Stimulated activated CD8-positive, alpha-beta memory T cell treated with anti-CD3 and anti-CD28 coated beads, Interleukin-12 subunit alpha, Interleukin-12 subunit beta, amount 100 ng/mL, for 1 hour (primary cell): ENCODE measurements at places on chromosomes 1 and 21.

DNA sequence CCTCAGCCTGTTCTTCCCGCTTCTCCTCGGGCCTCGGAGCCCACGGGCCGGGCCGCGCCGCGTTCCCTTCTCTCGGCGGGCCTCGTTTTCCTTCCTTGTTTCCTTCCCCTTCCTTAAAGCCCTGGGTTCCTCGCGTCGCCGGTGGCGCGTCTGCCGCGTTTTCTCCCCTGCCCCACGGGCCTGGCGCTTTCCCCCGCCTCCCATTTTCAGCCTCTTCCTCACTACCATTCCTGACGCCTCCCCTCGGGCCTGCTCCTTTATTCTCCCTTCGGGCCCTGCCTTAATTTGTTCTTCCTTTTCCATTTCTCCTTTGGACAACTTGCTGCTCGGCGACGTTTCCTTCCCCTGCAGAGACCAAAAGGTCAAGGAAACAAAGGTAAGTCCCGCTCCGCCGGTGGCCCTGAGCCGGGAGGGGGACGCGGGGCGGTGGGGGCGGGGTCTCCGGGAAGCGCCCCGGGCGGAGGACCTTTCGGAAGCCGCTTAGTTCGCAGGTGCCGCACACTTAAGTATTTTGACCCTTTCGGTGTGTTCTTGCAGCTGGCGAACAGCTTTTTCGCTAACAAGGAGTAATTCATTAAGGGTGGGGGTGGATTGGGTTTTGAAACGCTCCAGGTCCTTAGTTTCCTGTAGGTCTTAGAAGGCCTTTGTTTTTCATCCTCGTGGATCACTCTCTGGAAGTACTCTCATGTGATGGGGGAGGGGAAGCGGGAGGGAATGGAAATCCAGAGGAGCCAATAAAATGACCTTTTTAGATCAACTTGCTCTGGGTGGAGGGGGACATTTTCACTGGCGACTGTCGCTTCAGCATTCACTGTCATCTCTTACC is 780 bp downstream of the YTHDF2 start:
- DNase-seq, result peak; percentile 8

DNA sequence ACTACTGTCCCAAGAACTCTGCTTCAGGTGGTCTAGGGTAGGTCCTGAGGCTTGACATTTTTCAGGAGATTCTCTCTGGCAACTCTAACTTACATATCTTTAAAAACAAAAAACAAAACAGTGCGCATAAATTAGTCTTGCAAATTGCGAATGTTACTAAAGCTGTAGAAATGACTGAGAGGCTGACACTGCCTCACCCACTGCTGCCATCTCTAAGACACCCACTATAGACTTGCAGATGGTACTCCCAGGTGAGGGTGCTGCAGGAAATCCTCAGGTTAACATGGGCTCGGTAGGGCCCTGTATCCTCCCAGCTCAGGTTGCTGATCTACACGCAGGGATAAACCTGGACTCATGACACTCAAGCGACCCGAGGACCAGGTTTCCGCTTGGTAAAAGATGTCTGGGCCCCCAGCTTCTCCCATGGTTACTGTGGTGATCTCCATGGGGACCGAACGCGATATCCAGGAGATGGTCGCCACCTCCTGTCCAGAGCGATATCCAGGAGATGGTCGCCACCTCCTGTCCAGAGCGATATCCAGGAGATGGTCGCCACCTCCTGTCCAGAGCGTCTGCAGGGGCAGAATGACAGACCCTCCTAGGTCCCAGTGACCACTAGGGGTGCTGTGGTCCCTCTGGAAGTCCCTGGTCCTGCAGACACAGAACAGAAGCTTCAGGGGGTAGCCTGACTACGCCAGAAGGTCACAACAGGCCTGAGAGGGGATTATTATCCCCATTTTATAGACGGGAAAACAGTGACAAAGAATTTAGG is 16.2 kb upstream of the LY9 start:
- no peak for DNase-seq

- no peak for DNase-seq
Observed at GRCh38 chr1:3914911-3915310, 14.8 kb upstream of the C1orf174 start.

DNA sequence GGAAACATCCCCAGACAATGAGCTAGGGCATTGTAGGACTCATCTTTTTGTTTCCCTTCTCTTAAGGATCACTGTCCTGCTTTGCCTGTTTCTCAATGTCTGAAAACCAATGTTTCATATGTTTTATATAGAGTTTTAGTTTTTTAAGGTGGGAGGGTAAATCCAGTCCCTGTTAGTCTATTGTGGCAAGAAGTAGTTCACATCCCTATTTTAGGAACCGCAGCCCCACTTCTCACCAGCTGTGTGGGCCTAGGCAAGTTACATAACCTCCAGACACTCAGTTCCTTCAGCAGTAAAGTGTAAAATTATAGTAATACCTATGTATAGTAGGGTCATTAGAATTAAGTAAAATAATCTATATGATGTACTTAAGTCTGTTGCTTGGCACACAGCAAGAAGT is 105.8 kb upstream of the WLS start:
- no peak for DNase-seq

DNA sequence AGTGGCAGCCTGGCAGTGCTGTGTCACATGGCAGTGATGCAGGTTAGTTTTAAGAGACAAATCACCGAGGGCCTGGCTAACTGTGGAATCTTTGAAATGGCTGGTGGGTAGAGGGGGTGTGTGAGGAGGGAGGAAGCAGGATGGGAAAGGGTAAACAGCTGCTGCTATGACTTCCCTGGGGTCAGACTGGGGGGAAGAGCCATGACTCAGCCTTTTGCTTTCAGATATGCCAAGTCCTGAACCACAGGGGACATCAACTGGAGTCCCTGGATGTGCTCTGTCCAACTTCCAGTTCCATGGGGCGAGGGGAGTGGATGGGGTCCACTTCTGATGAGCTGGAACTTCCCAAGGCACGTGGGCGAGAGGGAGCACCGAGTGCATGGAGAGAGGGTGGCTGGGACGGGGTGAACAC is 121.1 kb upstream of the ADAR start:
- no peak for DNase-seq

GRCh38 chr1:21045351-21045750 is 131.3 kb downstream of the EIF4G3 start:
- no peak for DNase-seq

- no peak for DNase-seq
Observed at GRCh38 chr1:160096274-160097116, 1.9 kb downstream of the IGSF8 start.

DNA sequence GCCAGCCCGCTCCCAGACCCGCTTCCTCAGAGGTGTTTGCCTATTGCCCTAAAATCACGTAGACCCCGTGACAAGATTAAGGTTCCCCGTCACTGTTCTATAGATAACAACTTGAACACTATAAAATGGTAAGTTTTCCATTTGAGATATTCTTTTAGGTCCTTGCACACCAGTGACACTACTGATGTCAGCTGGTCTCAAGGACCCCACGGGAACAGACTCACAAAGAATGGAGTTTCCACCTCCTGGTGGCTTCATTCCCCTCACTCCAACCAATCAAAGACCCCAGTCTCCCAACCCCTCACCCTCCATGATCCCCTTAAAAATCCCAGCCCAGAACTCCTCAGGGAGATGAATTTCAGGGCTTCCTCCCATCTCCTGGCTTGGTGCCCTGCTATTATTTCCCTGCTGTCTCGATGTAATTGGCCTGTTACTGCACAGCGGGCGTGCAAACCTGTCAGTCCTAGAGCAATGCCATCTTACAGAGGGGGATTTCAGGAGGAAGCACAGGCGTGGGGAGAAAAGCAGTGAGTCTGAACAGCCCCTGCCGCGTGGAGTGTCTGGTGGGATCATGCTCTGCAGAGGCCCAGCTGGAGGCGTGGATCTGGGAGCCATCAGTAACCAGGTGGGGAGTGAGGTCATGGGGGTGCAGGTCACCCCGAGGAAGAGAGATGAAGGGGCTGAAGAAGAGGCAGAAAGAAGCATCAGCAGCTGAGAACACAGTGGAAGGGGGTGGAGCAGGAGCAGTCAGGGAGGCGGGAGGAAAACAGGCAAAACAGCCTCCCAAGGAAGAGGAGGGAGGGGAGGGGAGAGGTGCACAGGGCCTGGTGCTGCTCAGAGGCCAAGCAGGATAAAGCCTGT is 35.1 kb upstream of the LBR start:
- DNase-seq, result no peak

DNA sequence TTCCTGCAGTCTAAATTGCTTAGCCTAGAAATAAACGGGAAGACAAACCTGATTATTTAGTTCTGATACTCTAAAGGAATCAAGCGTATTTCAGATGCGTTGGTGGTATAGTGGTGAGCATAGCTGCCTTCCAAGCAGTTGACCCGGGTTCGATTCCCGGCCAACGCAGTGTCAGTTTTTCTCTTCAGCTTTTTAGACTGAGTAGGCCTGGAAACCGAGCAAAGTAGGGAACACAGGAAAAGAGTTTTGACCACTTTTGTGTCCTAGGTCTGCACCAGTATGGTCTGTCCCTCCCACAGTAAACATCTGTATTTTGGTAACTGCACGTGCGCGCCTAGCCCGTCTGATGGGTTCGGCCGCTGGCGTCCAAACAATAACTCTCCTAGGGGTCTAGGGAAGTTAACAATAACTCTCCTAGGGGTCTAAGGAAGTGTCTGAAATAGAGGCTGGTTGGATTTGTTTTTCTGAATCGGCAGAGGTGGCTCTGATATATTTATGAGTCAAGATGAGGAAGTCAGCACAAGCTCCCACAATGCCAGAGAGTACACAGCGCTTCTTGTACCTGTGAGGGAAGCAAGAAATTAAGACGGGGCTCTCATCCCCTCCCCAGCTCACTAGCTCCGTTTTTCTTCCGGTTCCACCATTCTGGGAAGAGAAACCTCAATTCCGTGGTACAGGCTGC is 15.6 kb upstream of the HJV start:
- DNase-seq, result peak; percentile 56

DNA sequence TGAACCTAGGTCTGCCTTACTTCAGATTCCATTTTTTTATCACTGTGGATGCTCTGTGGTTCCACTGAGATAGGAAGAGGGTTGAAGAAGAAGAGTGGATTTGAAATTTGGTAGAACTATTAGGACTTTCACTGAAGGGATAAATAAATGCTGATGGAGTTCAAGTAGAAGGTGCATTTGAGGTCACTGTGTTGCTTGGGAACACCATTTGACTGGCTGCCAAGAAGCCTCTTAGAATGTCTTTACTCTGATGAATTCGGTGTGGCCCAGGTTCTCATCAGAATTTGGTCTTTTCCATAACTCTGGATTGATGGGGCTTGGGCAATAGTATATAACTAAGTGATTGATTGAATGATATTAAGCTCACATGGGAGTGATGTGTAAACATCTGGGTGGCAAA is 11.9 kb downstream of the XPR1 start:
- DNase-seq, result no peak

DNA sequence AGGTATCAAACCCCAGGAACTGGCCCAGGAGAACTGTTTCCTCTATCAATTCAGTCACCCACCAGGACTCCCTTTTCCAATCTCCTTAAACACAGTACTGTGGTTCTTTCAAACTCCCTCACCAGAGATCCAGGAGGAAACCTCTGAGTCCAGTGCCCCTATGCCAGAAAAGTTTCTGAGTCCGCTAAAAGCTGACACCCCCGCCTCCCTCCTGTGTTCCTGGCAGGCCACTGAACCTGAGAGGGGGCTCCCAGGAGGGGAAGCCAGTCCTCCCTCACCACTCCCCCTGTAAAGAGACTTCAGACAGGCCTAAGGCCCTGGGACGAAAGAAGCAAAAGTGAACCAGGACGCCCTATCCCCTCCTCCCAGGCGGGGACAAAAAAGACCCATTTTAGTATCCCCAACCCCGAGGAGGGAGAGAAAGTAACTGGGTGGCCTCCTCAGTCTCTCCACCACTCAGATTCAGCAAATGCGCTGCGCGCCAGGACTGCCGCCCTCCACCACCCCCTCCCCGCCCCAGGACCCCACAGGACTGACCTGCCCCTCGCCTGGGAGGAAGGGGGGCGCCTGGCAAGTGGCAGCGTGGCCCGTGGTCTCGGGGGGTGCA is 624 bp downstream of the SLC41A1 start:
- DNase-seq, result peak; percentile 3

- no peak for DNase-seq
Observed at GRCh38 chr1:240018617-240019016, 73.1 kb upstream of the FMN2 start.

DNA sequence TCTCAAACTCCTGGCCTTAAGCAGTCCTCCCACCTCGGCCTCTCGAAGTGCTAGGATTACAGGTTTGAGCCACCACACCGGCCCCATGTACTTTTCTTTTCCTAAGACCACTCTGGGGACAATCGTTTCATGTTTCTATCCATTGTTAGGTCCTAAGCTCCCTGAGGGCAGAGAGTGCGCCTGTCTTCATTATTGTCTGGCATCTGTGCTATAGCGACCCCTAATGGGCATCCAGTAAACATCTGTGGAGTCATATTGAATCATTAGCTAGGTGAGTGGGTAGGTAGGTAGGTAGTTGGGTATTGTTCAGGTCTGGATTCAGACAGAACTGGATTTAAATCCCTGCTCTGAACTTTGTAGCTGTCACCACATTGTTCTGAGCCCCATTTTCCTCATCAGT is 66.1 kb downstream of the TMEM53 start:
- DNase-seq, result no peak

GRCh38 chr1:56188221-56188620 is 391.1 kb downstream of the PLPP3 start:
- no peak for DNase-seq

GRCh38 chr1:29602203-29602602 is 365.9 kb downstream of the PTPRU start:
- DNase-seq, result no peak

- DNase-seq, result no peak
Observed at GRCh38 chr1:22815421-22816066, 104.9 kb downstream of the EPHB2 start.

DNA sequence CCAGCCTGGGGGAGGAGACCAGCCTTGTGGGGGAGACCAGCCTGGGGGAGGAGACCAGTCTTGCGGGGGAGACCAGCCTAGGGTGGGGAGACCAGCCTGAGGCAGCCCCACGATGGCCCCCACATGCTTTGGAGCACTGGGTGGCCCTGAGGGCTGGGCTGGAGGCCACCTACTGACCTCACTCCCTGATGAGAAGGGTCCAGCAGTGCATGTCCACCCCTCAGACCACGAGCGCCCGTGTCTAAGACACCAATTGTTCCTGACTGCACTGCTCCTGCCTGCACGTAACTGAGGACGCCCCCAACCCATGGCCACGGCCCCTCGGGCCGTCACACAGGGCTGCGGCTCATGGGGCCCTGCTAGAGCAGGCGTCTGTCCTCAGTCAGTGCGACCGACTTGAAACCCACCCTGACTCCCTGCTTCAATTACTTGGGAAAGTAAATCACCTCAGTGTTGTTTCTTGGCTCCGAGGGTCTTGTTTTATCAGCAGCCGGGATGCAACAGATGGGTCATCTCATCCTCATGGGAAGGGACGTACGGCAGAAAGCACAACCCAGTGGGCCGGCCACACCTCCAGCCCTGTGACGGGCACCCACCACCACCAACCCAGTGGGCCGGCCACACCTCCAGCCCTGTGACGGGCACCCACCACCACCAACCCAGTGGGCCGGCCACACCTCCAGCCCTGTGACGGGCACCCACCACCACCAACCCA is at the start of gene SPATC1L:
Gene SPATC1L, minus strand, starts transcription at position 550 of the 715 bp plus-strand sequence. CDS start 1,643 bp downstream, outside the sequence.
- DNase-seq, result peak; percentile 25

DNA sequence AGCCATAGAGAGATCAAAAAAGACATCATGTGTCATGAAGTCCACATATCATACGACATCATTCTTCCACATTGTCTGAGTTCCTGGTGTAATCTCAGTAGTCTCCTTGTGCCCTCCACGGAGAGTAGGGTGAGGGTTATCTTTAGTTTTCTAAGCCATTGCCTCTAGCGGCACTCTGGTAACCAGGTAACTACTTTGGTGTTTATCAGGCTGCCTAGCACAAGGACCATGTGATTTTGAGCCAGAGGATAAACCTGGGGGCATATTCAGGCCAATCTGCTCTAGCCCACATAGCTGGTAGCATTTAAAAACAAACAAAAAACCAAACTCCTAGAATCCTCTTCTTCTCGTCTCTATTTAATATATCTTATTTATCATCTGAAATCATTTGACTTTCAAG is 147.4 kb downstream of the GDAP2 start:
- no peak for DNase-seq
